ENCODE measurements at places on chromosomes 6 and 20.

DNA sequence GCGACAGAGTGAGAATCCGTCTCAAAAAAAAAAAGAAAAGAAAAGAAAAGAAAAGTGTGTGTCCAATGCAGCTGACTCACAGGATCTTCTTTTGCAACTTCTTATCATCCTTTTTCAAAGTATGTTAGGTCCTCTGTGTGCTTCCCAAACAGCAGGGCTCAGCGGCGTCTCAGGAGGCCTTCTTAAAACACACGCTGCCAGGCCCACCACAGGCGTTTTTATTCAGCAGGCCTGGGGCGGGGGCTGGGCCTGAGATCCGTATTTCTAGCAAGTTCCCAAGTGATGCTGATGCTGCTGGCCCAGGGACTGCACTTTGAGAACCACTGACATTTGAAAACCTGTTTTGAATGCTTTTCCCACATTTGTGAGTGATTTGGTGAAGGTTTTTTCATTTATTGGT, 57.1 kb downstream of the PSMG4 start:
- no peak for DNase-seq

- DNase-seq: no peak
Observed at GRCh38 chr20:43516251-43516824, 8.8 kb downstream of the L3MBTL1 start.

DNA sequence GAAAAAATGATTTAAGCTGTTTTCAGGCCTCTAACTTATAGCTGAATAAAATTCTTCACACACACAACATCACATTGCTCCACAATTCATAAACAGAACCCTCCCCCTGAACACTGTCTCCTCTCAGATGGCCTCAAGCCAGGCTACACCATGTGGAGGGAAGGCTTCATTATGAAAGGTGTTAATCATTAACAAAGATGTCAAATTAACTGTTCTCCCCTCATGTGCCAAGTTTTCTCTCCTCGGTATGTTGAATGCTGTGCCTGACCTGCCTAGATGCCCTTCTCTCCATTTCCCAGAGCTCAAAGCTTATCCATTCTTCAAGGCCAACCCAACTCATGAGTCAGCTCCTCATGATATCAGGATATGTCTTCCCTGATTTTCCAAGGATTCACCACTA, 210.4 kb downstream of the GMDS start:
- no peak for DNase-seq

DNA sequence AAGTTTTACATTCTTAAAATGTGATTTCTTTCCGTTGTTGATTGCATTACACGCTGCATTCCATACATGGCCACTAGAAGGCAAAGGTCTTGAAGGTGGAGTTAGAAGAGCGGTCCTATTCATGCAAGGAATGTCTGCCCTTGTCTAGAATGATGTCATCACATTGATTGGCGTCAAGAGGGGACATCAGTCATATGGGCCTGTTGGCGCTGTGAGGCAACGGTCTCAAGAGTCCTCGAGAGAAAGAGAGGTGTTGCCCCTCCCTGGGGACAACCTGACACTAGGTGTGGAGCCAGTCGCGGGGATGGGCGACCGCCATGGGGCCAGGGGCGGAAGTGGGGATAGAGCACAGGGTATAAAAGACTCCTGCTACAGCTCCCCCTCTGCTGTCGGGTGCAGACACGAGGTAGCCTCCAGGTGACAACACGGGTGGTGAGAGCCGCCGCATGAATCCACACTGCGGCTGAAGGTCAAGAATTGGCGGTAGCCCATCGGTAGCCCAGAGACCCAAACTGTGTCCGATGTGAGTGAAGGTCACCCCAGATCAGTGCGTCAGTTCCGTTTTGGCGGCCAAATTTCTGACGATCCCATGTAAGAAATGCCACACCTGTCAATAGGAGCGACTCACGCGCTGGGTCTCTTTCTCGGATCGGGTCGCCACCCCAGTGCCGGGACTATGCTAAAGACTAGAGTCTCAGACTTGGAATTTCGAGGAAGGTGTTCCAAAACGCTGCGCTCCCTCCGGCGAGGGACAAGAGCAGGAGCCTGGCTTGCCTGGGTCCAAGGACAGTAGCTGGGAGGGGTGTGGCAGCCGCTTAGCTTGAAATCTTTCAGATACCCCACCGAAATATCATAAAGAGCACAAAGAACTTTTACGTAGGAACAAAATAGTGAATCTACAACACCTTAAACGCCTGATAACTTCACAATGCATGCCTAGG, 93.2 kb upstream of the ZNF184 start:
- no peak for DNase-seq

GRCh38 chr6:15689586-15690482, 27.0 kb upstream of the DTNBP1 start:
- no peak for DNase-seq

DNA sequence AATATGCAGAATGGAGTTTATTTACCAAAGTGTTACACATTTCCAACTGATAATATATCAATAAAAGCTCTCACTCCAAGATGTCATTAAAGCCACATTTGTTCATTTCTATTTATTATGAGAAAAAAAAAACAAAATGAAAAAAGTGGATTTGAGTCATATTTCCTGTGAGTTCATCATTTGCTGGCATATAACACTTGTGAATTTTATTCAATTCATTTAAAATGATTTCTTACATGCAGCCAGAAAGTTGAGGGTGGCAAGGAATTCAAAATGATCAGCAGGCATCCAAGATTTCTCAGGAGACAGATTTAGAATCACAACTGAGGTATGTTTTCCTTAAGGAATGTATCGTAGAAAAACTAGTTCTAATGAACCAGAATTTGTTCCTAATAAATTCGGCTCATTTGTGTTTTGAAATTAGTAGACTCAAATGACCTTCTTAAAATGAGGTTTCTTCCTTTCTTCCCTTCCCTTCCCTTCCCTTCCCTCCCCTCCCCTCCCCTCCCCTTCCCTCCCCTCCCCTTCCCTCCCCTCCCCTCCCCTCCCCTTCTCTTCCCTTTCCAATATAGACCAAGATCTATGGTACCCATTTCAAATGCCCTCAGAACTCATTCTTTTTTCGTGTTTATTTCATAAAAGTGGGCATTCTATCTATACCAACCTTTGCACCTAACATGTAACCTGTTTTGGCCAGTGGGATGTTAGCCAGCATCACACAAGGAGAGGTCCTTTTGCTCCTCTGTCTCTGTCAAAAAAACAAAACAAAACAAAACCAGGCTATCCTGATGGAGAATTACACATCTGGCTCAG, 357.9 kb upstream of the TSHZ2 start:
- DNase-seq: no peak

DNA sequence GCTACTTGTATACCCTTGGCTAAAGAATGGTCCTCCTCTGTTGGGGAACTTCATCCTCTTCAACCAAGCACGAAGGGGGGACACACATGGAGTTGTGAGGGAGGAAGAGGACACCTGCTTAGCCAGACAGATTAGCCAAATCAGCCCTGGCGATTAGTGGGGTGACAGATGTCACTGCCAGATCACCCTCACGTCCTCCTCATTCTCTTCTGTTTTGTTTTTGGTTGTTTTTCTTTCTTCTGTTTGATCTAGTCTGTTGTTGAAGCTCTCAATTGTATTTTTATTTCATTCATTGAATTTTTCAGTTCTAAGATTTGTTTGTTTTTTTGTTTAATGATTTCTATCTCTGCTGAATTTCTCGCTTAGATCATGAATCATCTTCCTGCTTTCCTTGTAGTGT, 27.5 kb upstream of the NKX2-4 start:
- no peak for DNase-seq

DNA sequence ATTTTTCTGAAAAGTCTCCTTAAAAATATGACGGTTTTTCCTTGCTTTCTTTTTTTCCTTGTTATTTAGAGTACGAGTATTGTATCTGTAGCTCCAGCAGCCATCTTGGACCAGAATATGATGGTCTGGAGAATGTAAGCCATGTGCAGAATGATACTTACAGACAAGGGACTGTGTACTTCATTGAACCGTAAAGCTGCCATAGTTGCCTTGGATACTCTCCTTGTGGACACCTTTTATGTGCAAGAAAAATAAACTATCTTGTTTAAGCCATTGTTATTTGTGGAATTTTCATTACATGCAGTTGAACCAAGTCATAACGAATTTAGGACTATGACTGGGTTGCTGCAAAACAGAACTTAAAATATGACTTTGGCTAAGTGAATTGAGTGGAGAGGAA, 485.8 kb upstream of the CITED2 start:
- no peak for DNase-seq

- DNase-seq: peak; percentile 8
Observed at GRCh38 chr6:53483423-53484353, 61.2 kb downstream of the GCLC start.

DNA sequence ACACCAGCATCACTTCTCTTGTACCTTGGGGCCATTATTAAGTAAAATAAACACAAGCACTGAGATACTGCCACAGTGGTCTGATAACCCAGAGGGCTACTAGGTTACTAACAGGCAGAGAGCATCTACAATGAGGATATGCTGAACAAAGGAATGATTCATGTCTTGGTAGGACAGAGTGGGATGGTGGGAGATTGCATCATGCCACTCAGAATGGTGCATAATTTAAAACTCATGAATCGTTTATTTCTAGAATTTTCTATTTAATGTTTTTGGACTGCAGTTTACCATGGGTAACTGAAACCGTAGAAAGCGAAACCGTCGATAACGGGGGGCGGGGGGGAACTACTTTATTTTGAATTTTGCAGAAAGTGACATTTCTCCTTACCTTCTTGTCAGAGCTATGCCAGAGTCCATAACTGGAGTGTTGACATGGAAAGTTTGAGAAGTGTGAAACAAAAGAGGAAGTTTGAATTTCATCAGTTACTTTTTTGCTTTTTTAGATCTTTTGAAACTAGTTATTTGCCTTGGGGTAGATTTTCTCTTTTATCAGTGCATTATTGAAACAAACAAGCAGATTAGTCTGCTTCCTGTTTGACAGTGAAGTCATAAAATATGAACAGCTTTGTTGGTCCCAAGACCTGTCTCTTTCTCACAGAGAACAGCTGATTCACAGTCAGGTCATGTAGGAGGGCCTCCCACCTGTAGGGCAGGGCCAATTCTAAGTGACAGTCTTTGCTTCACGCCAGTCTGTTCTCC, 124.9 kb downstream of the KLHL32 start:
- no peak for DNase-seq

DNA sequence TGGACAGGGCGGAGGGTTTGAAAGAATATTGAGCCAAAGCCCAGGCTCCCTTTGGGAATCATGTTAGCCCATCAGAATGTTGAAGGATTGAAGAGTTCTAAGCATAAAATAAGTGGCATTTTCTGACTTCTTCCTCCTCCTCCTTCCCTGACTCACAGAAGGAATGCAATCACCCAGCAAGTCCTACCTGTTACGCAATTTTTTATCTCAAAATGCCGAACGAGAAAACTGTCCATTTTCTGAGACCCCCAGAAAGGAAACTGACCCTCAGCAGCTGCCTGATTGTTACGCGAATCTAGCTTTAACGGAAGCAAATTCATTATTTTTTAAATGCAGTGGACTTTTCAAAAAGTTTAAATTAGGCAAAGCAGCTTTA, 4.7 kb upstream of the DNAJC5 start:
- DNase-seq: no peak

DNA sequence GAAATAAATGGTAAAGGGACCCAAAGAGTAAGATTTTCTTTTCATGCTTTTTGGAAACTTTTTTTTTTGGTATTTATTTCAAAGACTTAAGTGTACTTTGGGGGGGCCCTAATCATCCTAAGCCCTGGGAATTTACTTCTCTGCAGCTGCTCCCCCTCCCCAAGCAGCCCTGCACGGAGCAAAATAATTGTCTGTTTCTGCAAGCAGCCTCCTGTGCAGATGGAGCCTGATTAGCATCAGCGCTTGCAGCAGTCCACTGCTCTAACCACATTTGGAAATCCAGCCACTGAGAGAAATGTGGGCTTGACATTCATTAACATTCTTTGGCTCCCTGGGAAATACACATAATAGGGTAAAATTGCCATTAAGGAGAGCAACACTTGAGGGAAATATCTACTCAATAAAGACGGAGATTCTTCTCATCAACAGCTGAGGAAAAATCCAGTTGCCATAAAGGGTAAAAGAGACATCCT, 309.2 kb upstream of the MAP3K7 start:
- DNase-seq: no peak

DNA sequence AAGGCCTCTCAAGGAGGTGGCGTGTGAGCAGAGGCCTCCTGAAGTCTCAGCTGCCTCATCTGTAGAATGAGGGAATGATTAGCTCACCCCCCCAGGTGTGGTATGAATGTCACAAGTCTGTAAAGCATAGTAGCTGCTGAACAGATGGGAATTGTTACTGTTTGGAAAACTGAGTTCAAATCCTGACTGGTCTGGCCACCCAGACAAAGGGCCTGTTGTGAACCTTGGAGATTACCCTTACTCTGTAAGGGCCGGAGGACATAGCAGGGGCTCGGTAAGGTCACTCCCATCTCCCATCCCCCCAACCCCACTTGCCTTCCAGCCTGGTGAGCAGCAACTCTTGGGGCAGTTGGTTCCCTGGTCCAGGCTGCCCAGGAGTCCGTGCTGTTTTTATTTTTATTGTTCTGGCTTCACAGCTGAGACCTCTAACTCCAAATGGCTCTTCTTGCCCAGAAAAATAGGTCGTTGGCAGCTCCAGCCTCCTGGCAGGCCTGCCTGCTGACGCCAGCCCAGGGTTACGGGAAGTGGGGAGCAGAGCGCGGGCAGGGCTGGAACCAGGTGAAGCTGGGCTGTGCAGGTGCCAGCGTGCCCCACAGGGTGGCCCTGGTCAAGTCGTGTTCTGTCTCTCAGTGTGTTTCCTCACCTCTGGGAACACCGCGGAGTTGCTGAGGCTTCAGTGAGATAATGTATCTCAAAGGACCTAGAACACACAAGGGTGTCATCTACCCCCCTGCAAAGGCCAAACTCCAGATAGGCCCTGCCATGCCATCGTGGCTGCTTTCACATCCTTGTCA, 4.5 kb upstream of the SIRPA start:
- no peak for DNase-seq

GRCh38 chr20:10842116-10842515, 168.3 kb upstream of the JAG1 start:
- DNase-seq: no peak

DNA sequence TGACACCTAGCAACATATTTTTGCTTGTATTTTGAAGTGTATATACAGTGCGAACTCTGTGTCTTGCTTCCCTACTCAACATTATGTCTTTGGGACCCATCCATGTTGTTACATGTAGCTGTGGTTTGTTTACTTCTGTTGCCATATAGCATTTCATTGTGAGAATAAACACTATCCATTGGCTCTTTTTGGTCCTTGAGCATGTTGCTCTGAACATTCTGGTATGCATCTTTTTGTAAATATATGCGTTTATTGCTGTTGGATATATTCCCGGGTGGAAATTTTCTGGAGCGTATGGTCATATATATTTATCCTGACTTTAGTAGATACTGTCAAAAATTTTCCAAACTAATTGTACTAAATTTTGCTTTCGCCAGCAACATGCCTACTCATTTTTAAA, 222.5 kb upstream of the SPTLC3 start:
- no peak for DNase-seq

GRCh38 chr20:39658662-39659409, 696.7 kb downstream of the DHX35 start:
- DNase-seq: no peak

Measured in myocyte (in vitro differentiated cells).